ENCODE measurements at places on chromosomes 3 and 15. TPM values are rescaled to one million over a fixed set of nuclear protein-coding genes. Genes with fewer than 3 reads are reported as not detected.

- DNase-seq, result no peak
Measured at GRCh38 chr3:66038384-66038725, 363 bp downstream of the MAGI1 start.

GRCh38 chr3:8220291-8220690 lies 281.3 kb upstream of the LMCD1 start:
- DNase-seq, result no peak

DNA sequence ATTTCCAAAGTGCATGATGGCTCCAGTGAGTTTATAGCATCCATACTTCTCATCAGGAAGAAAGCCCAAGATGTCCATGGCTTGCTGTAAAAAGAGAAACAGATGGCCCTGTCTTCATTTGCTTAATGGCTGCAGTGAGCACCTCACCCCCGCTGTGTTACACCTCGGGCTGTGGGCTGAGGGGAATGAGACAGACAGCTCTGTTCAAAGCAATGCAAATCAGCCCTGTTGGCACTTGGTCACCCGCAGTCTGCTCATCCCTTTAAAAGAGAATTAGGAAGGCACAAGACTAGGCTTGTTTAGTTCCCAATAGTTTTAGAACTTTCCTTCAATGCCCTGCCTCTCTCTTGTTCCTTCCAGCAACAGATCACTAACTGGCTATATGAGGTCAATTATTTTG lies 25.2 kb downstream of the MYH15 start:
- DNase-seq, result no peak

DNA sequence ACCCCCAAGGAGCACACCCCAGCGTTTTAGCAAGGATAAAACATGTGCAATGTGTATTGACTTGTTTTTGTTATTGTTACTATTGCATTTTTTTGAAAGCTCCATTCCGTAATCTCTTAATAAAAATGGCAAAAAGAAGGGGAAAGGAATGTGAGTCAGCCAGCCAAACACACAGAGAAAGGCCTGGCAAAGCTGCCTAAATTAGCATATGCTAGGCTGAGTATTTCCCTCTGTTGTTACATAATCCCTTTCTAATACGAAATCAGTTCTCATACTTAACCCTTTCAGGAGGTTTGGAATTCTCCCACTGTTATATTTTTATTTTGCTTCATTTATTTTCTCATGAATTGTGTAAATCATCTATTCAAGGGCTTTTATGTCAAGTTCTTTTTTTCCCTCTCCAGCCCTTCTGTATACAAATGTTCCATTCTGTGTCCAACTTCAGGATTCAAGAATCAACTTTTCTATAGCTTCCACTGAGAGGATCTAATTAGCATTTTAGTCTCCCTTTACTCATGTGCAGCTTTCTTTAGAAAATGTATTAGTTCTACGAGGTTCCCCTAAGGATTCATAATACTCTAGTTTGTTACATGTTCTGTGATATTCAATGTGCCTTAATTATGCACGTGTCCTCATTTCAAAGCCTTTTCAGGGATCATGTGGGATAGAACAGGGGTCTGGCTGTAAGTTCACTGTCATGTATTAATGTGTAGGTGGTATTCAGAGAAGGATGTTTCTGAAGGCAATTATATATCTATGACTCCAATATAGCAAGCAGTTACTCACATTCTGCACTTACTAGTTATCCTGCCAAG lies 9.2 kb downstream of the CADM2 start:
- DNase-seq, result no peak

DNA sequence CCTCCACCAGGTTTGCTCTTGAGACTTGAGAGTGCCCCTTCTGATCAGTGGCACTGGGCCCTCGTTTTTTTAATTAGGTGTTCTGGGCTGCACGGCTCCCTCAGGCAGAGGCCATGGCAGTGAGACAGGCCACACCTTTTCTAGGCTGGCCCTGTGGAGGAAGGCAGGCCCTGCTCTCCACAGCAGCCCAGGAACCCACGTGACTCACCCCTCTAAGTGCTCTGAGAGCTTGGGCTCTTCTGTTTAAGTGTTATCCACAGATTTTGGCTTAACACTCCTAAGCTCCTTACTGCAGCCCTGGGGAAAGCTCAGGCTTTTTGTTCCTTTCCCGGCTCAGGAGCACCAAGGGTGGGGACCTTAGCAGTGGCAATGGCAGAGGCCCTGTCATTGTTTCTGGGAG lies 463.2 kb upstream of the GBE1 start:
- DNase-seq, result no peak

DNA sequence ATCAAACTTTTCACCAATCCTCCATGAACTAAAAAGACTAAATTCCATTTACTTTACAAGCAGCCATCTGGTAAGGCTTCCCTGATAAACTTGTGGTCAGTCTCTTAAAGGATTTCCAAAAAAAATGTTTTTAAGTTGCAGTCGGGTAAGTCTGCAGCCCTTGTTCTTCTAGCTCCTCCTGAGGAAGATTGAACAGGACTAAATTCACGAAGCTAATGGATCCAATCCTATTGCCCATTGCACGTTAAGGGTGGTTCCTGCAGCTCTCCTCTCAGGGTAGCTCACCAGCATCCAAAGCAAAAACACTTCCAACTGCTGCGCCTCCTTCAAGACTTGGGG lies 2.8 kb downstream of the HES1 start:
- no peak for DNase-seq

DNA sequence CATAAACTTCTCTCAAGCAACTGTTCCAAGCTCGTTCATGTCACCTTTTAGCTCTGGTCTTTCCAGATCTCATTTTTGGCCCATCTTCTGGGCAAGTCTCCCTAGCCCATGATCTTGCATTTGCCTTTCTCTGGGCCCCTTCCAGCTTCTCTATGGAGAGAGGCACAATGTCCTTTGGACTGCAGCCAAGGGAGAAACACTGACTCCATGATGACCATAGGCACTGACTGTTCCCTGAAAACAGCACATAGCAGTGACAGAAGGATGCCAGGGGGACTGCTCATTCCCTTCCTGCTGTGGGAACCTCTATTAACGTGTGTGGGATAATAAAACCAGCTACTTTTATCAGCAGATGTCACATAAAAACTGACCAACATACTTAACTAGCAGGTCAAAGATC lies 60.3 kb downstream of the STRIT1 start:
- peak; percentile 69 for DNase-seq

DNA sequence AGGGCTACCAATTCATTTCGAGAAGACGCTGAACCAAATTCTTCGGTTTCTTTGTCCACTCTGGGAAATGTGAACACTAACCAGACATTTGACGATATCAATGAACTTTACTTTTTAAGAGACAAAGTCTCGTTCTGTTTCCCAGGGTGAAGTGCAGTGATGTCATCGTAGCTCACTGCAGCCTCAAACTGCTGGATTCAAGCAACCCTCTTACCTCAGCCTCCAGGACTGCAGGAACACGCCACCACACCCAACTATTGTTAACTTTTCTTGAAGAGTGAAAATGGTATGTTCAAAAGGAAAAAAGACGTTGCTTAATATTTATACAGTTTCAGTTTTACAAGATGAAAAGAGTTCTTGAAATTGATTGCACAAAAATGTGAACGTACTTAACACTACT lies 30.6 kb downstream of the MB21D2 start:
- no peak for DNase-seq

GRCh38 chr15:91578511-91578910 lies 275.0 kb upstream of the SLCO3A1 start:
- DNase-seq, result no peak

GRCh38 chr3:4736284-4736861 lies 242.9 kb upstream of the BHLHE40 start:
- peak; percentile 93 for DNase-seq

- DNase-seq, result no peak
Measured at GRCh38 chr3:188000361-188000861, 153.5 kb upstream of the LPP start.

DNA sequence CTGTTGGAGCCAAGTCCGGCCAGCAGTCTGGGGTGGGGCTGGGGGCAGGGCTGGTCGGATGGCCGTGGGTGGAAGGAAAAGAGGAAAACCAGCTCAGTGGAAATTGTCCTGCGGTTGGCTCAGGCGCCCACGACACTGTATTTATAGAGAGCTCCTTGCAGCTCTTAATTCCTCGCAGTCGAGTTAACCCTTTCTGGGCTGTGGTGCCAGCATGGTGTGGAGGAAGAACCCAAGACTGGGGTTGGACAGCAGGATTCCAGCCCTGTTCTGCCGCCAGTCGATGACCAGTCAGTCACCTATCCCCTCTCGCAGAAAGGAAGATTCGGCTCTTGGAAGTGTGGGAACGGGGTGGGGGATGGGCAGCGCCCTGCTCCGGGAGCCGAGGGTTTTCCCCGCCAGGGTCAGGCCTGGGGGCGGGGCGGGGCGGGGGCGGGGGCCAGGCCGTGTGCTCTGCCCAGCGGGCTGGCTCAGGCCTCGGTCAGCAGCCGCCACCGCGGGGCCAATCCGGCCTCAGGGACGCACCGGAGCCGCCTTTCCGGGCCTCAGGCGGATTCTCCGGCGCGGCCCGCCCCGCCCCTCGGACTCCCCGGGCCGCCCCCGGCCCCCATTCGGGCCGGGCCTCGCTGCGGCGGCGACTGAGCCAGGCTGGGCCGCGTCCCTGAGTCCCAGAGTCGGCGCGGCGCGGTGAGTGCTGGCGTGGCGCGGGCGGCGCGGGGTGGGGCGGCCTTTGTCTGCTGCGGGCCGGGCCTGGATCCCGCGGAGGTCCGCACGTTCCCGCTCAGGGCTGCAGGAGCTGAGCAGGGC lies at the start of gene CD276:
Gene CD276 (plus strand): TSS at position 607 of the 804 bp plus-strand sequence. CDS start 15,257 bp downstream, outside the sequence.
- peak; percentile 55 for DNase-seq

GRCh38 chr3:139686206-139686605 lies 8.4 kb upstream of the NMNAT3 start:
- DNase-seq, result no peak

DNA sequence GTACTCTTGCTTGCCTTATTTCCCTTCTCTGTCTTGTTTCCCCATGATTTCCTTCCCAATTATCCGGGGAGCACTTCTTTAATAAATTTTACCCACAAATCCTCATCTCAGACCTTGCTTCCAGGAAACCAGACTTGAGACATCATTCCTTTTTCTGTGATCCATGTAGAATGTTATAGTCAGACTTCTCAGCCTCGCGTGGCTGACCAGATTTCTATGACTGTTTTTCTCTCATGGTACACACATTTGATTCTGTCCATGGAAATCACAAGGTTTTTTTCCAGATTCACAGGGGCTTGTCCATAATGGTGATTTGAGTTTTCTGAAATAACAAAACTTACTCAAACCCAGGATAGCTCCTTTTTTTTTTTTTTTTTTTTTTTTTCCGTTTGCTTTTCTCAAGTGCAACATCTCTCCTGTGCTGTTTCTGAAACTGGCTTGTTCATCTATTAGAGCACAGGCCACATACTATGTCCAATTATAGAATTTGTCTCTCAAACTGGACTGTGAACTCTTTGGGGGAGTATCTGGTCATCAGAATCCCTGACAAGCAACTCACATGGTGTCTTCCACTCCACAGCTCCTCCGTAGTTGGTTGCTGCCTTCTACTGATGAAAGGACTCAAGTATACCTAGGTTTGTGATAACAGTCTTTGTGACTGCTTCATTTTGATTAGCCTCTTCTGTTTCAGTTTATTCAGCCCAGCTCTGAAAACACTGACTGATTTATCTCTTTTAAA lies 50.8 kb downstream of the RBMS3 start:
- peak; percentile 45 for DNase-seq

GRCh38 chr3:4505688-4506558 lies 12.8 kb downstream of the ITPR1 start:
- DNase-seq, result no peak

- DNase-seq, result no peak
Measured at GRCh38 chr15:25777037-25777436, 86.1 kb downstream of the ATP10A start.

GRCh38 chr3:105463620-105464019 lies 96.9 kb downstream of the ALCAM start:
- DNase-seq, result no peak

GRCh38 chr15:41897363-41897799 lies 3.5 kb upstream of the SPTBN5 start:
- no peak for DNase-seq

GOLGA6L10 gene
- polyA plus RNA-seq, result 0.03 TPM

UNC13C gene
- polyA plus RNA-seq, result 0.03 TPM

MKRN2OS gene
- 5.3 TPM for polyA plus RNA-seq

ATP2C1 gene
- 72.5 TPM for polyA plus RNA-seq

LAMB2 gene
- polyA plus RNA-seq, result 150 TPM

SNX33 gene
- 24.0 TPM for polyA plus RNA-seq

NR1I2 gene
- not detected for polyA plus RNA-seq

THBS1 gene
- 909 TPM for polyA plus RNA-seq

CLDN11 gene
- polyA plus RNA-seq, result 0.34 TPM

EBLN2 gene
- polyA plus RNA-seq, result 0.42 TPM

GOLGA6L7 gene
- not detected for polyA plus RNA-seq

GABRR3 gene
- polyA plus RNA-seq, result not detected

DAPK2 gene
- polyA plus RNA-seq, result 0.80 TPM
